ENCODE measurements at places on chromosomes 4 and X. TPM values are rescaled to one million over a fixed set of nuclear protein-coding genes. Genes with fewer than 3 reads are reported as not detected.

DNA sequence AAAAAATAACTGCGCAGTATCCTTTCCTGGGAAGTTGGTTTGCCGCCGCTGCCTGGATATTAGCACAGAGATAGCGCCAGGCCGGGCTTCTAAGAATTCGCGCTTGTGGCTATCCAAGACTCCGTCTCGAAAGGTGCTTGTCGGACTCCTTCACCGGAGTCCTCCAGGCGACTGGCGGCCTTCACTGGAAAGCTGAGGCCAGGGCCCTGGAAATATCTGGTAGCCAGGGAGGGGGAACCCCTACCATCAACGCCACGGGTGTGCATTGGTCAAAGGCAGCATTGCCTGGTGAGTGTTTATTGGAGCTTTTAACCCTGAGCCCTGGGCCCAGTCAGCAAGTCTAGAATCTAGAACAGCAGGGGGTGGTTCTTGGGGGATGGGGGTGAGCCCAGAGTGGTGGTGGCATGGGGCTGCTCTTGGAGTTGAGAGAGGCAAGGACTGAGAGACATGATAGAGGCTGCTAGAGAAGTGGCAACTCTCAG lies 577 bp upstream of the PIM2 start:
- H3K27me3 ChIP-seq = no peaks in the 10 kb centered on the region
- no peaks in the 10 kb centered on the region for H3K36me3 ChIP-seq
- DNase-seq = no peak
- peak overlapping the region; percentile 84 for H3K4me3 ChIP-seq
- peak overlapping the region; percentile 84 for H3K27ac ChIP-seq

DNA sequence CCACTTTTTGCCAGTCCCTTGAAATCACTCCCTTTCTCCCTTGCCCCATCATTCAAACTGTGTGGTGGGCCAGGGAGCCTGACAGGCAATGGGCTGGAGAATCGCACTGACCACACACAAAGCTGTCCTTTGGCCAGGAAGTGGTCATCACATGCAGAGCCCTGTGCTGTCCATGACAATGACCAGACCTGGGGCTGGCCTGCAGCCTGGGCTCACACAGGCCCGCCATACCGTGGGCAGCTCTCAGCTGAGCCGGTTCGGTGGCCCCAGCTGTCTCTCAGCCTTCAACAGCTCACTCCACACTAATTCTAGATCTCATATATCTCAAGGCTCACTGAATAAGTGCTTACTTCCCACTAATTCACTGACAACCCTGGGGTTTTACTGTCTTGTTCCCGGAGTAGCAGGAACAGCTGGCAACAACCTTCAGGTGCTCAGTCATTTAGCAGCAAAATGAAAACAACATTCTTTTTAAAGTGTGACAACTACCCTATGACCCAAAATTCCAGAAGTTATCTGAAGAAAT lies 48.0 kb downstream of the USP46 start:
- no peaks in the 10 kb centered on the region for H3K27me3 ChIP-seq
- H3K27ac ChIP-seq = no peak overlapping the region
- H3K4me1 ChIP-seq = no peaks in the 10 kb centered on the region
- no peak for DNase-seq
- no peaks in the 10 kb centered on the region for H3K36me3 ChIP-seq
- H3K4me3 ChIP-seq = no peak overlapping the region

GRCh38 chr4:40206426-40206825 lies 9.6 kb downstream of the RHOH start:
- no peaks in the 10 kb centered on the region for H3K27me3 ChIP-seq
- peak overlapping the region; percentile 87 for H3K27ac ChIP-seq

DNA sequence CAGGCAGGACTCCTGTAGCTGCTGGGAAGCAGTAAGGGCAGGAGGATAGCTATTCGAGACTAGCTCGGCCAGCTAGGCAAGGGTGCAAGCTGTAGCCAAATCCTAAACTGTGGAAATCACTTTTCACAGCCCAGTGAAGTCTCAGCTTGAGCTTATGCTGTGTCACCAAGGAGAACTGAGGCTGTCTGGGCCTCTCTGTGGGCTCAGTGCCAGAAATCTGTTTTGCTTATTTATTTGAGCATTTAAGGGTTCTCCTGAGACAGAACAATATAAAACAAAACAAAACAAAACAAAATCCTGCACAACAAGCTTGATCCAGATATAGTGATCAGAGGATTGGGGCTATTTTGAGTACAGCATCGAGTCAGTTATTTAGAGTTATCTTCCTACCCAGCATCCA lies 97.5 kb downstream of the FANCB start:
- no peak for DNase-seq
- no peaks in the 10 kb centered on the region for H3K36me3 ChIP-seq
- H3K4me1 ChIP-seq = no peaks in the 10 kb centered on the region
- no peak overlapping the region for H3K27ac ChIP-seq
- no peaks in the 10 kb centered on the region for H3K27me3 ChIP-seq

- H3K4me1 ChIP-seq = no peaks in the 10 kb centered on the region
- H3K4me3 ChIP-seq = no peak overlapping the region
- no peak for DNase-seq
- H3K36me3 ChIP-seq = no peaks in the 10 kb centered on the region
- H3K27ac ChIP-seq = no peak overlapping the region
These were observed 10.1 kb downstream of the STK26 start for GRCh38 chrX:132033166-132033565.

DNA sequence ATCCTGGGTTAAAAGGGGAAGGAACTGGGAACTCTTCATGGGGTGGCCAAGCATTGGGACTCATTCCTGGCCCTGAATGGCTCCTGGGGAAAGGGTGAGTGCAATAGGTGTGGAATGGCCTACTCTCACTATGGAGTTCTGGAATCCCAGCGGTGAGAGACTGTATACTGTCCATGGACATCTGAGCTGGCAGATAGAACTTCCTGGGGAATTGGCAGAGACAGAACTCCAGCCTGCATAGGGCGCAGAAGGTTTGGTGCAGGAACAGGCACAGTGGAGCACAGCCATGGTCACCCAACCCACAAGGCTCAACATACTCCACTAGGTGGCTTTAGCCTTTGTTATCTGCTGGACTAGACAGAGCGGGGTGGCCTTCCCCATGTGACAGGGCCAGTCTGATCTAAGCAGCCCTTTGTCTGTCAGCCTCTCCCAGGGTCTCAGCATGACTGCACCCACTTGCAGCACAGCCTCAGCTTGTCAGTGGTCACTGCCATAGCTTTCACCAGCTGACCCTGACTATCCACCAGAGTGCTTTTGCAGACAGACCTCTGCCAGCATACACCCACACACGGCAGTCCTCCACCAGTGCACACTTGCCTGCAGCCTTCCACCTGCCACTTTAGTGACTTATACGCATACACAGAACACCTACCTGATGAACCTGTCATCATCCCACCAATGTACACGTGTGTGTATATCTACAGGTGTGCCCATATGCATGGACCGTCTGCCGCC lies 48.4 kb downstream of the TECRL start:
- no peaks in the 10 kb centered on the region for H3K36me3 ChIP-seq
- H3K4me3 ChIP-seq = no peak overlapping the region
- no peak for DNase-seq

GRCh38 chr4:79650794-79651431 lies 242.9 kb upstream of the GK2 start:
- no peaks in the 10 kb centered on the region for H3K4me1 ChIP-seq
- H3K27me3 ChIP-seq = no peaks in the 10 kb centered on the region
- H3K4me3 ChIP-seq = no peak overlapping the region

DNA sequence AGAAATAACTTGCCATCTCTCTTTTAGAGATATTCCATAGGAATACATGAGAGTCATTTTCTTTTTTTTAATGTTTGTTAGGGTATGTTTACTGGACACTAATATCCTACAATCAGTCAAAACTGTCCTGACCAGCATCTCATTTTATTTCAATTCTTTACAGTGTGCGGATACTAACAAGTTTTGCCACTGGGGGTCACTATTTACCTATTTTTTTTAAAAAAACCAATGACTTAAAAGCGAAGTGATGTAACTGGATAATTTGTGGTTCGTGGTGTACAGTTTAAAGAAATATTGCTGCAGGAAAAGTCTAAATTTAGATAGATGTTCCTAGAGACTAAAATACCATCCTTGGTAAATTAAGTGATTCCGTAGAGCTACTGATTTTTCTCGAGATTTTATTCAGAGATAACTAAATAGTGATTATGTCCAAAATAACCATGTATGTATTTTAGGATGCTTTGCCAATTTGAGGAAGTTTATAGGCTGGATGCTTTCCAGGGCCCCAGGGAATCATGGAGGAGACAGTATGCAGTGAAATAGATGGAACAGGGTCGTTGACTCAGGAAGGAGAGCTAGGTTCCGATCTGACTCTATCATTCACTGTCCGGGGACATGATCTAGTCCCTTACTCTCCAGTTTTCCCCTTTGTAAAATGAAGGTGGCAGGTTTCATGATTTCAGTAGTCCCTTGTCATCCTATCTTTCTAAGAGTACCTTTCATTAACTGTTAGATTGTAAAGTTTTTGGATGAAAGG lies 34.0 kb upstream of the GNPDA2 start:
- no peaks in the 10 kb centered on the region for H3K27me3 ChIP-seq
- no peak for DNase-seq
- no peaks in the 10 kb centered on the region for H3K4me1 ChIP-seq
- H3K36me3 ChIP-seq = no peaks in the 10 kb centered on the region
- H3K4me3 ChIP-seq = no peak overlapping the region
- no peak overlapping the region for H3K27ac ChIP-seq

- H3K27ac ChIP-seq = no peak overlapping the region
- no peaks in the 10 kb centered on the region for H3K27me3 ChIP-seq
- H3K4me3 ChIP-seq = no peak overlapping the region
- H3K4me1 ChIP-seq = no peaks in the 10 kb centered on the region
- H3K36me3 ChIP-seq = no peaks in the 10 kb centered on the region
- no peak for DNase-seq
These were observed 176.1 kb downstream of the DCAF12L1 start for GRCh38 chrX:126376465-126376864.

The POLN gene
- total RNA-seq = 0.70 TPM

The HTN3 gene
- total RNA-seq = not detected

The CYBB gene
- total RNA-seq = 8.2 TPM

Data from Peyer's patch (tissue), 4 donors.